ENCODE measurements at places on chromosomes 16 and 17.

- DNase-seq: no peak
Measured at GRCh38 chr17:76092526-76093413, 10.8 kb downstream of the EXOC7 start.

- no peak for DNase-seq
Measured at GRCh38 chr16:89322321-89323119, 105.0 kb downstream of the ZNF778 start.

- DNase-seq: no peak
Measured at GRCh38 chr17:4072487-4073157, 70.2 kb downstream of the ZZEF1 start.

DNA sequence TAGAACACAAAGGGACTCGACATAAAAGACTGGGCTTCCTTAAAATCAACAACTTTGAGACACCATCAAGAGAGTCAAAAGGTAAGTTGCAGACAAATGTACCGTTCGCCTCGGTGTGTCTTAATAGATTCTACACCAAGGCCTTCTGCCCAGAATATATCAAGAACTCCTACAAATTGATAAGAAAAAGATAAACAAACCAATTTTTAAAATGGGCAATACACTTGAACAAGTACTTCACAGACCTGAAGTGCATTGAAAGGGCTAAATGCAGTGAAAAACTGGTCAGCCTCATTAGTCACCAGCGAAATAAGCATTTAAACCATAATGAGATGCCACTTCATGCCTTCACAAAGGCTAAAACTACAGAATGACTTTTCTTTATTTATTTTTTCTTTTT is 20.4 kb upstream of the BAHCC1 start:
- DNase-seq: no peak

- DNase-seq: no peak
Measured at GRCh38 chr16:55661941-55662643, 6.3 kb downstream of the SLC6A2 start.

DNA sequence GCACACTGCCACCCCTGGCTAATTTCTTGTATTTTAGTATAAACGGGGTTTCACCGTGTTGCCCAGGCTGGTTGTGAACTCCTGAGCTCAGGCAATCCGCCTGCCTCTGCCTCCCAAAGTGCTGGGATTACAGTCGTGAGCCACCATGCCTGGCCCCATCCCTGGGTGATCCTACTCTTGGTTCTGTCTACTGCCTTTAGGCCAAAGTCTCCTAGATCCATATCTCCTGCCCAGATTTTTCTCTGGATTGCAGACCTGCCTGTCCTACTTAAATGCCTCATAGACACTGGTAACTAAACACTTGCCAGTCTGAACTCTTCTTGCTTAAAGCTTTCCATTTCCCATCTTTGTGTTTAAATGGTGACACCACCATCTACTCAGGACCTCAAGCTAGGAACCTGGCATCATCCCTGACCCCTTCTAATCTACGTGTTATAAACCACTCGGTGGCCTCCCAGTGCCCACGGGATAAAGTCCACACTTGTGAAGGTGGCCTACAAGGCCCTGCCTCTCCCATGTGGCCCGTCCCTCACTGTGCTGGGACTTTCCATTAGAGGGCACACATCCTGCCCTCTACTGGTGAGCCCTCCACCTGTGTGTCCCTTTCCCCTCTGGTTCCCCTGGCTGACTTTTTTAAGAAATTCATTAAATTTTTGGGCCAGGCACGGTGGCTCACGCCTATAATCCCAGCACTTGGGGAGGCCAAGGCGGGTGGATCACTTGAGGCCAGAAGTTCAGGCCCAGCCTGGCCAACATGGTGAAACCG is 51.1 kb downstream of the USP43 start:
- no peak for DNase-seq

GRCh38 chr16:73321853-73322252 is 273.9 kb upstream of the ZFHX3 start:
- DNase-seq: no peak

GRCh38 chr17:55090079-55090492 is 121.5 kb downstream of the STXBP4 start:
- no peak for DNase-seq

DNA sequence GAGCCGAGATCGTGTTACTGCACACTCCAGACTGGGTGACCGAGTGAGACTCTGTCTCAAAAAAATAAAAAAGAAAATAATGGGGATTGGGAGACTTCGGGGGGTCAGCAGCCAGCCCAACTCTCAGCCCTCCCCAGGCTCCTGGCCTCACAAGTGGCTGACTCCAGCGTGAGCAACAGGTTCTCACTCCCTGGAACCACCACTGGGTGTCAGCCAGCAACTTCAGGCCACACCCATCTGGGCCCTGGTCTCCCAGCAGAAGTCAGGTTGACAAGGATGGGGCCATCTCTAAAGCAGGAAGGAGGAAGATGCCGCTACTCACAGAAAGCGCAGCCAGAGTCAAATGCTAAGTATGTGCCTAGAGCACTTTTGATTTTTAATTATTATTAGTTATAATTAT is 139.4 kb downstream of the C16orf78 start:
- DNase-seq: no peak

DNA sequence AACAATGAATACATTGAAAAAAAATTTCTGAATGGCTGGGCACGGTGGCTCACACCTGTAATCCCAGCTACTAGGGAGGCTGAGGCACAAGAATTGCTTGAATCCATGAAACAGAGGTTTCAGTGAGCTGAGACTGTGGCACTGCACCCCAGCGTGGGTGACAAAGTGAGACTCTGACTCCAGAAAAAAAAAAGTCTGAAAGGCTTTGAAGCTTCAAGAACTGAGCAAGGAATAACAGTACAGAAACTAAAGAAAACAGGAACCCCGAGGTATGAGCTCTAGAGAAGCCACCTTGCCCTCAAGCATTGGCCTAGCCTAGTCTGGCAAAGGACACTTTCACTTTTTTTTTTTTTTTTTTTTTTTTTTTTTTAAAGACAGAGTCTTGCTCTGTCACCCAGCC is 45.0 kb downstream of the TEX2 start:
- DNase-seq: peak; percentile 35

GRCh38 chr17:2215616-2216364 is 87.8 kb downstream of the SMG6 start:
- DNase-seq: peak; percentile 83

- no peak for DNase-seq
Measured at GRCh38 chr17:48162946-48163506, 55.5 kb downstream of the SNX11 start.

GRCh38 chr16:50173316-50173715 is 20.2 kb downstream of the TENT4B start:
- no peak for DNase-seq

DNA sequence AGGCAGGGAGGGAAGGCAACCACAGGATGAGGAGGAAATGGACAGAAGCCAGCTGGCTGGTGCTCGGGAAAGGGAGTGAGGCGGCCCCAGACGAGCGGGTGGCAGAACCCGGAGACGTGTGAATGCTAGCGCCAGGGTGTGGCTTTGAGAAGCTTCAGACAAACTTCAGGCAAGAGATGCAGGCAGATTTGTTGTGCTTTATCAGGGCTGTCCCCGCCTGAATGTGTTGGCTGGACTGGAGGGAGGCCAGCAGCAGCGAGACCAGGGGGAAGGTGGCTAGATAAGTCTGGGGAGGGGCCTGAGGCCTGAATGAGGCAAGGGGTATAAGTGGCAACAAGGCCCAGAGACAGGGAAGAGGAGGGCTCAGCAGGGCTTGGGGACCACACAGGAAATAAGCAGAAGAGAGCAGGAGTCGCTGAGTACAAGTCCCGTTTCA is 22.0 kb downstream of the CAMKK1 start:
- no peak for DNase-seq

GRCh38 chr17:29760279-29761039 is 137.7 kb upstream of the CORO6 start:
- DNase-seq: peak; percentile 80

DNA sequence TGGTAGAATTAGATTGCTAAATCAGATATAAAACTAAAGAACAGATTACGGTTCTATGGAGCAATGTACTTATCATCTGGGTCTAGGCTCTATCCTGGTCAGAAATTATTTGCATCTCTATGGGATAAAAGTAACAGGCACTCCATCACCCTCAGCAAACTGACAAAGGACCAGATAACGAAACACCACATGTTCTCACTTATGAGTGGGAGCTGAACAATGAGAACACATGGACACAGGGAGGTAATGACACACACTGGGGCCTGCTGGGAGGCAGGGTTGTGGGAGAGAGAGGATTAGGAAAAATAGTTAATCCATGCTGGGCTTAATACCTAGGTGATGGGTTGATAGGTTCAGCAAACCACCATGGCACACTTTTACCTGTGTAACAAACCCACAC is 61.9 kb downstream of the MPHOSPH6 start:
- no peak for DNase-seq

GRCh38 chr16:399340-400019 is 2.2 kb upstream of the DECR2 start:
- DNase-seq: no peak

DNA sequence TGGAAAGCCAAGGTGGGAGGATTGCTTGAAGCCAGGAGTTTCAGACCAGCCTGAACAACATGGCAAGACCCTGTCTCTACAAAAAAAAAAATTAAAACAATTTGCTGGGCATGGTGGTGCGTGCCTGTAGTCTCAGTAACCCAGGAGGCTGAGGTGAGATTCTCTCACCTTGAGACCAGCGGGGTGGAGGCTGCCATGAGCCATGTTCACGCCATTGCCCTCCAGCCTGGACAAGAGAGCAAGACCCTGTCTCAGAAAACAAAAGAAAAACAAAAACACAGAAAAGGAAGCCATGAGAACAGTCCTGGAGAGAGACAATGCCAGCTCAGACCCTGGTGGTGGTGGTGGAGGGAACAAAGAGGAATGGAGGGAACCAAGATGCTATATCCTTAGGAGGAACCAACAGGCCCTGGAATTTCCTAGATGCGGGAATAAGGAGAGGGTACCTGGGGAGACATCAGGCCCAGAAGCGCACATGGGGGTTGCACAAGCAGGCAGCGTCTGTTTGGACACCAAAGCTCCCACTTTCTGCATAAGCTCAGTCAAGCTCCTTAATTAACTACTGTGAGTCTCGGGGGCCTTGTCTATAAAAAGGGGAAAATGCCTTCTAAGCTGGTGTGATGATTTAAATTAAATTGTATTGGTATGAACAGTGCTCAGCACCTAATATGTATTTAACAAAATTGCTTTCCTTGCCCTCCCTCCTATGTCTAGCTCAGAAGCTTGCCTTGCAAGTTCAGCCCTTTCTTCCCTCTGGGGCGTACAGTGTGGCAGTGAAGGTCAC is 143.8 kb downstream of the CCT6B start:
- DNase-seq: no peak

- no peak for DNase-seq
Measured at GRCh38 chr17:1755252-1755826, 6.5 kb upstream of the SERPINF1 start.

DNA sequence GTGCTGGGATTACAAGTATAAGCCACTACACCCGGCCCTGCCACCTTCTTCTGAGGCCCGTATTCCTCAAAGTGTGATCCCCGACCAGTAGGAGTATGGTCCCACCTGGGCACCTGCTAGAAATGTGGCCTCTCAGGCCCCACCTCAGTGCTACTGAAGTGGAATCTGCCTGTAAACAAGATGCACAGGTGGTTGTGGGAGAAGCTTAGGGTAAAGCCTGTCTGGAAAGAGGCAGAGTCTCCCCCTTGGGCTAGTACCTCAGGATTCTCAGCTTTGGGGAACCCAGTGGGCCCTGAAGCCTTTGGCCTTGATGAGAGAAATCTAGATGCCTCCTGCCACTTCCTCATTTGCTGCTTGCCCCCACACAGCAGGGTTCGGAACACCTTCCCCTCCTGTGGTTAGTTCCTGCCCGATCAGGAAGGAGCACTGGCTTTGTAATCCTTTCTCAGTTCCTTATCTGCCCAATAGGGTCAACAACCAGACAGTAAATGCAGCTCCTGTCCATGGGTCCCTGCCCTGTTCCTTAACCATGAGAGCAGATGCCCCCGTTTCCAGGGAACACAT is 25.2 kb downstream of the TK2 start:
- no peak for DNase-seq

GRCh38 chr17:32240750-32241149 is 24.9 kb upstream of the RHBDL3 start:
- DNase-seq: no peak

- no peak for DNase-seq
Measured at GRCh38 chr16:25679511-25679910, 12.2 kb upstream of the HS3ST4 start.

DNA sequence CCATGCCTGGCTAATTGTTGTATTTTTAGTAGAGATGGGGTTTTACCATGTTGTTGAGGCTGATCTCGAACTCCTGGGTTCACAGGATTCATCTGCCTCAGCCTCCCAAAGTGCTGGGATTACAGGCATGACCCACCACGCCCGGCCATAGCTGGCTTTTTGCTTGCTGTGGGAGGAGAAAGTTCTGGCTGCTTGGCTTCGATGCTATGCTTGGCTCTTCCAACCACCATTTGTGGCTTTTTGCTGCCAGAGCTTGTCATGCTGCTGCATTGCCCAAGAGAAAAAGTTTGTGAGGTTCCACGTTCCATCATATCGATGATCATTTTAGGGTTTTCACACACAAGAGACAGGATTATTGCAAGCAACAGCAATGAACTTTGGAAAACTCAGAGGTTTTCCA is 16.2 kb downstream of the BMERB1 start:
- DNase-seq: no peak

GRCh38 chr16:88888461-88889387 is 22.3 kb upstream of the PABPN1L start:
- DNase-seq: no peak

DNA sequence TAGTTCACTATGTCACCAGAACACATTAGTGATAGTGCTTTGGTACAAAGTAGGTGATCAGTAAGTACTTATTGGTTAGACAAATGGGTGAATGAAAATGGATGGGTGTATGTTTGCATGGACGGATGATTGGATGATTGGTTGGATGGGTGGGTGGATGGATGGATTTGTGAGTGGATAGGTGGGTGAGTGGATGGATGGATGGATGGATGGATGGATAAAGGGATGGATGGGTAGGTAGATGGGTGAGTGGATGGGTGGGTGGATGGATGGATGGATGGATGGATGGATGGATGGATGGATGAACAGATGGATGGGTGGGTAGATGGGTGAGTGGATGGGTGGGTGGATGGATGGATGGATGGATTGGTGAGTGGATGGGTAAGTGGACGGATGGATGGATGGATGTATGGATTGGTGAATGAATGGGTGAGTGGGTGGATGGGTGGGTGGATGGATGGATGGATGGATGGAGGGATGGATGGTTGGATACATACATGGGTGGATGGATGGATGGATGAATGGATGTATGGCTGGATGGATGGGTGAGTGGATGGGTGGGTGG is 225.3 kb upstream of the GSE1 start:
- no peak for DNase-seq
